ENCODE measurements at places on chromosomes 2 and 18. TPM values are rescaled to one million over a fixed set of nuclear protein-coding genes. Genes with fewer than 3 reads are reported as not detected.

DNA sequence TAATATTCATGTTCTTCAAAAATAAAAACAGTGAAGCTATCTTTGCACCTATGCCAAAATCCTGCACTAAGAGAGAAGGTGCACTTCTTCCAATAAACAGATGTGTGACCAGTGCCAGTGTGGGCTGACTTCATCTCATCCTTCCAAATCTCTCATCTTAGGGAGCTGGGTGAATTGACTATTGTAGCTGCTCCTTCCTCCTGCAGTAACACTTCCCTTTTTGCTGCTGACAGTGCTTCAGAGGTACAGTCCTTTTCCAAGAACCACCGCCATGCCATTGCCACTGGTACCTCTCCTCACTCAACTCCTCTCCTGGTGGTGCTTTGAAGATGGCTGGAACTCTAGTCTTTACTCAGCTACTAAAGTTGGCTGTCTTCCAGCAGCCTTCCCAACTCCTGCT is 42.1 kb upstream of the ARHGAP25 start:
- DNase-seq: no peak

DNA sequence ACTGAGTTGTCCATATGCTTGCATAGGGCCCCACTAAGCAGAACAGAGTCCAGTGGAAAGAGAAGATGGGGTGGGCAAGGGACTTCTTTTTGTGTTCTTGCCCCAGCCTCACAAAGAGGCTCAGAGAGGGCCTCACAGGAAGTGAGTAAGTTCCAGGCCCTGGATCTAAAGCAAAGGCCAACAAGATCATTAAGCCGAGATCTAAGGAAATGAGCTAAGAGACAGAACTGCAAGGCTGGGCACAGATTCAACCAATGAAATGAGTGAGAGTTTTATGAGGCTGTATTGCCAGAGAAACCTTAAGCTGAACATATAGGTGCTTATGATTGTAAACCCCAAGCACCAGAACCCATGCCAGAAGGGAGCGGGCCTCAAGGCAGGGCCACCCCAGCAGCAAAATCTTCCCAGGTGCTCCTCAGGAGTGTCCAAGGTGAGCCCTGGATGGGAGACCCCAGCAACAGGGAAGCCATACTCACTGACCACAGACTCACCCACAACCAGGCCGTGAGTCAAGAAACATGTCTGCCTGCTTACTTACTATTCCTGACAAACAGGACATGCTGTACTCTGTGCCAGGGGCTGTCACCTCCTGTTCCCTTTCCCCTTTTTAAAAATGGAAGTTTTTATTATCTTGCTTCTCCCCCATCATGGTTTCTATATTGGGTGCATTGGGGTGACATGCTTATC is 40.2 kb downstream of the SLC14A1 start:
- DNase-seq: no peak

GRCh38 chr18:24502667-24503523 is 42.5 kb downstream of the HRH4 start:
- no peak for DNase-seq

DNA sequence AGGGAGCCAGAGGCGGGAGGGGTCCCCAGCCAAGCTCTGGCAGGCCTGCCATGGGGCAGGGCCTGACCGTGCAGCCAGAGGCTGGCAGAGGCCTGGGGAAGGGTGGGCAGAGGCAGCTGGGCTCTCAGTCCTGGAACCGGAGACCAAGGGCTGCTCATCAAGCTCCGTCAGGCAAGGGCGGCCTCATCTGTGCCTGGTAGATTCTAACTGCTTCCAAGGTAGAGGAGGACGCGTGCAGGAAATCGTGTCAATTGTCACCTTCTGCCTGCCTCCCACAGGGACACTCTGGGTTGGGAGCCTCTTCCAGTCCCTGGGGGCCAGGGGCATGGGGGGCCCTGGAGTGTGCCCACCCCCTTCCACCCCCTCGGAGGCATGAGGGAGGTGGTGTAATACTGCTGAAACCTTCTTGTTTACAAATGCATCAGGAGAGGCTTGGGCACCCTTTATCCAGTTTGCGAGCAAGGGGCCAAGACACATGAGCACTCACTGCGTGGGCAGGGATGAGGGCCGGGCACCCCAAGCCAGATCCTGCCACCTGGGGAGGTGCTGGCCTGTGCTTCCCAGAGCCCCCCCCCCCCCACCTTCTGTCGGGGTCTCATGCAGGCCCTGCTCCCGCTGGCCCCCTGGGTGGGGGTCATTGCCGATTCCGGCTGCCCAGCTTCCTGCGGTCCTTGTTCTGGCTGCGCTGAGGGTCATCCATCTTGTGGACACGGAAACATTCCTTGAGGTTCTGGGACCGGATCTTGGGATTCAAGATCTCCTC is 9.0 kb downstream of the SNORC start:
- peak; percentile 59 for DNase-seq

DNA sequence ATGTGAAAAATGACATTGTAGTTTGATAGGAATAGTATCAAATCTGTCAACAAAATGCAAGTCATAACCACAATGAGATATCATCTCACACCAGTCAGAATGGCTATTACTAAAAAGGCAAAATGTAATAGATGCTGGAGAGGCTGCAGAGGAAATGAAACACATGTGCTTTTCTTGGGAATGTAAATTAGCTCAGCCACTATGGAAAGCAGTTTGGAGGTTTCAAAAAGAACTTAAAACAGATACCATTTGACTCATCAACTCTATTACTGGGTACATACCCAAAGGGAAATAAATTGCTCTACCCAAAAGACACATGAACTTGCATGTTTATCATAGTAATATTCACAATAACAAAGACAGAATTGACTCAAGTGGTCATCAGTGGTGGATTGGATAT is 572.6 kb downstream of the TRIB2 start:
- no peak for DNase-seq

DNA sequence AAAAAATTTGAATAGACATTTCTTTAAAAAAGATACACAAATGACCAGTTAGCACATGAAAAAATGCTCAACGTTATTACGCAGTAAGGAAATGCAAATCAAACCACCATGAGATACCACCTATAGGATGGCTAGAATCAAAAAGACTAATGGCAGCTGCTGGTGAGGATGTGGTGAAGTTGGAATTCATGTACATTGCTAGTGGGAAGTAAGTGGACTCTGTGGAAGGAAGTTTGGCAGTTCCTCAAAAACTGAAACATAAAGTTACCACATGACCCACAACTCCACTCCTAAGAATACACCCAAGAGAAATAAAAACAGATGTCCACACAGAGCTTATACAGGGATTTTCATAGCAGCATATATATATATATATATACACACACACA is 51.2 kb downstream of the MBP start:
- DNase-seq: no peak

DNA sequence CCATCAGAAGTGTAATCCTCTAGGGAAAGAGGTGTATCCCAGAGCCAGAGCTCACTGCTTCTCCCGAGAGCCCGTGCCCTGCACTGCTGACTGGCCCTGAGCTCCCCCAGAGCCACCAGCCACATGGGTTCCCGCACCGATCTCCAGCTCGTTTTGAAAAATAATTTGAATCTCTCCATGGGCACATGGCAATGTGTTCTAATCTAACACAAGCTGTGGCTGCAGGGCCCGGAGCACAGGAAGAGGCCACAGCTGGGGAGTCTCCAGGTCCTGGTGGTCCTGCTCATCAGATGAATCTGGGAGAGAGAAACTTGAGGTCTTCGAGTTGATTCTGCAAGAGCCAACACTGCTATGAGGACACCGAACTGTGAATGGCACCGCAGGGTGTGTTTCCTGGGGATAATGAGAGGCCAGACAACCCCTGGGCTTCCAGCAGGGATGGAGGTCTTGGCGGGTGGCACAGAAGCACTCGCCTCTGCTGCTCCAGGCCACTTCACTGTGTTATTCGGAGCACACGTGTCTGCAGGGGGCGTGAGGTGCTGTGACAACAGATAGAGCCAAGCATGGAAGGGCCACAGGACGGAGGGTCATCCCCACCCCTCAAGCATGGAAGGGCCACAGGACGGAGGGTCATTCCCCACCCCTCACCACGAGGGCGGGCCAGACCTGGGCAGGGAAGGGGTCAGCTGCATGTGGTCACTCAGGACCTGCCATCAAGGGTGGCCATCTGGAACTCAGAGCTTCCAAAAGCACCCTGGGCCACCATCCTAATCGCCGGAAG is 196.8 kb downstream of the NDUFA10 start:
- peak; percentile 43 for DNase-seq

DNA sequence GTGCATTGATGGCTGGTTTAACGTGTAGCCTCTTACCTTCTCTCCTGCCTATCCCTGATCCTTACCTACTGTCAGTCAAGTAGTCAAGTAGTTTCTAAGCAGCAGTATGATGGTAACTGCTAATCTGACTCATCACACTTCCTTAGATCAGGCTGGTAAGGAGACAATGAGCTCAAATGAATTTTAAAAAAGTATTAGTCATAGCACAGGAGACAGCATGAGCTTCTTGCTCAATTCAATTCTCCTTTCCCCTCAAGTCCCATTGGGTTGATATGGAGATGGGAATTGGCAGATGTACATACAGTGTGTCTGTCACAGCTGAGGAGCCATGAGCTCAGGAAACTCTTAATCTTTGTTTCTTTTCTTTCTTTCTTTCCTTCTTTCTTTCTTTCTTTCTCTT is 799.7 kb downstream of the LRP1B start:
- no peak for DNase-seq

DNA sequence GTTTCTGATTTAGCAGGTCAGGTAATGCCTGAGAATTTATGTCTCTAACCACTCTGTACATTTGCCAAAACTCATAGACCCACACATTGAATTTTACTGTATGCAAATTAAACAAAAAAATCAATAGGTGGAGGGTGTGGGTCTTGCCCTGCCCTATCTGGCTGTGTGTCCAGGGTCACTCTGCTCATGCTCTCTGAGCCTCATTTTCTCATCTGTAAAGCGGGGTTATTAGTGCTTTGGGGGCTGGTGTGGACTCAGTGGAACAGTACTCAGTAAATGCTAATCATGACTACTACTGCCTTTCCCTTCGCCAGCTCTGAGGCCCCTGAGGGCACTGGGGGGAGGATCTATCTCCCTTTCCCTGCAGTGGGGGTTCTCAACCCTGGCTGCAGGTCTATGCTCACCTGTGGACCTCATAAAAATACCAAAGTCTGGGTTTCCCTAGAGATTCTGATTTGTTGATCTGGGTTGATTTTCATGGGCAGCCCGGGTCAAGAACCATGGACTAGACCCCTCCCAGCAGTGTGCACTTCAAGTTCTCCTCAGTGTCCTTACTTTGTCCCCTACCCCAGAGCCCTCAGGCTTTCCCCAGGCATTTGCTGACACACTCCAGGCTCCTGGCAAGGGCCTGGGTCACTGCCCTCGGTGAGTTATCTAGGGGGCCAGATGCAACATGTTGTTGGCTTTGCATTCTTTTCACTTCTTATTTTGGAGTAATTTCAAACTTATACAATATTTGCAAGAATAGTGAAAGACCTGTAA is 27.5 kb downstream of the MTHFD2 start:
- DNase-seq: no peak

- DNase-seq: no peak
These were observed 19.3 kb downstream of the TGFA start for GRCh38 chr2:70534183-70534836.

- no peak for DNase-seq
These were observed 369.0 kb downstream of the EPHA4 start for GRCh38 chr2:221203125-221203524.

GRCh38 chr2:223954401-223954800 is 2.9 kb upstream of the MRPL44 start:
- DNase-seq: no peak

- no peak for DNase-seq
These were observed 134.6 kb downstream of the UXS1 start for GRCh38 chr2:106059416-106060065.

DNA sequence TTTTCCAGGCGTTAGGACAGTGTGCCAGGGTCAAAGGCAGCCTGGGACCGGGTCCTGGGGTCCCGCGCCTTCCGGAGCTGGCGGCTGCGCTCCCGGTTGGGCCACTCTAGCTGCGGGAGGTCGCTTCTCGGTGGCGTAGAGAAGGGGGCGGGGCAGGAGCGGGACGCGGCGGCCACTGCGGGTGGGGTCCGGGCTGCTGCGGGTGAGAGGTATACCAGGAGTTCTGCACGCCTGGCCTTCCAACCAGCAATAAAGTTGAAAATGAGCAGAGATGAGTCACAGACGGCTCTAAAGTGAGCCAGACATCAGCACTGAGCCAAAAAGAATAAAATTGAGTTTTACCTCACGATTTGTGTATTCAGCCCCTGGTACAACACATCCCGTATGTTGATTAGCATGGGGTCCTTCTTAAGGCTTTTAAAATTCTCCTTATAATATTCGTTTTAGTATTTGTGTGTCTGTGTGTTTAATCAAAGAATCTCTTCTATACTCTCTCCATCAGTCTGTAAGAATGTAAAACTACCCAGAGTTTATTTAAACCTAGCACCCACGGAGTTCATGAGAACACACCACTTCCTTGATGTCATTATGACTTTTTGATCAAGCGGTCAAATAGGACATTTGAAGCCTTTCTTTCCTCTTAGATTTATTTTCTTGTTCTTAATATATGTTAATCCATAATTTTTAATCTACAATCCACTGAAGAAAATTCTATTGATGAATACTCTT is at the start of gene C1GALT1C1L:
TSS of gene C1GALT1C1L (minus strand) at position 108 of the 729 bp plus-strand sequence. CDS start at position 1, 107 bp downstream.
- no peak for DNase-seq

GRCh38 chr2:188078534-188078933 is 213.1 kb upstream of the GULP1 start:
- DNase-seq: no peak

GRCh38 chr18:36889321-36889720 is 60.4 kb downstream of the KIAA1328 start:
- no peak for DNase-seq

DNA sequence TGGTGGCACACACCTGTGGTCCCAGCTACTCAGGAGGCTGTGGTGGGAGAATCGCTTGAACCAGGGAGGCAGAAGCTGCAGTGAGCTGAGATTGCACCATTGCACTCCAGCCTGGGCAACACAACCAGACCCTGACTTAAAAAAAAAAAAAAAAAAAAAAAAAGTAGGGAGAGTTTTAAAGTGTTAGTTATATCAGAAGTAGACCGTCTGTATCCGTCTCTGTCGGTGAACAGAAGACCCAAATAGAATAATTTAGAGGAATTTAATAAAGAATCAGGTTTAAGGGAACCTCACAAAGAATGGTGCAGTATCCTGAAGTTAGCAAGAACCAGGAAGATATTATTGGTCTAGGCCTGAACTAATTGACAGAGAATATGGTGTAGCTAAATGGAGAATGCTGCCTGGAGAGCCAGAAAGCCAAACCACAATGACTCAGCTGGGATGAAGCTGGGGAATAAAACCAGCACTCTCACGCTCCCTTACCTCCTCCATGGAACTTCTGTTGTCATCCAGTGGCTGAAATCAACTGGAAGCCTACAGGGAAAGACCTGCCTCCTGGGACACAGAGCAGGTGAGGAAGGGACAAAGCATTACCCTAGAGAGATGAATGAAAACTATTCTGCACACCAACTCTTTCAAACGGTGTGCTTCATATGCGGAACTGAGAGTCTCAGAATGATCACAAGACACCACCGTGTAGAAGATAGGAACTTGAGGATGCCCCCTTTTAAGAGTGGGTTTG is 39.1 kb upstream of the PLEKHM3 start:
- DNase-seq: no peak

Gene DDX18
- 59.2 TPM for total RNA-seq

Gene SALL3
- not detected for total RNA-seq

Gene CABYR
- 1.3 TPM for total RNA-seq

Gene ADAM23
- 1.7 TPM for total RNA-seq

Gene MYO5B
- 4.6 TPM for total RNA-seq

Gene SAG
- total RNA-seq: not detected

Gene ACADL
- total RNA-seq: not detected

Gene NCKAP5
- 3.3 TPM for total RNA-seq

Gene ACOXL
- 0.95 TPM for total RNA-seq
